ENCODE measurements at places on chromosomes 5 and 9.

DNA sequence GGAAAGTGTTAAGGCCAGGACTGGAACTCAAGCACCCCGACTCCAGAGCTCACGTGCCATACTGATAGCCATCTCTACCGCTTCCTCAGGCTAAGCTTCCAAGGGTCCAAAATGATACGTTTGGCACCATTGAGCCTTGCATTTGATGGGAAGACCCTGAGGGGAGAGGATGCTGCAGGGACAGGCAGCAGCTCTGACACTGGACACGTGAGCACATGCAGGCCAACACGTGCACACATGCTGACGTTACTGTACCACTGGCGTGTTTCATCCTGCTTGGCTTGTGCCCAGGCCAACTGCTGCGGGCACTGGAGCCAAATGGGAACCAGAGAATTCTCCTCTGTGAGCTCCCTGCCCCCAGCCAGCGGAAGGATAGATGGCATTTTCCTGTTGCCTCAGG is 5.2 kb downstream of the FAT2 start:
- DNase-seq: no peak

DNA sequence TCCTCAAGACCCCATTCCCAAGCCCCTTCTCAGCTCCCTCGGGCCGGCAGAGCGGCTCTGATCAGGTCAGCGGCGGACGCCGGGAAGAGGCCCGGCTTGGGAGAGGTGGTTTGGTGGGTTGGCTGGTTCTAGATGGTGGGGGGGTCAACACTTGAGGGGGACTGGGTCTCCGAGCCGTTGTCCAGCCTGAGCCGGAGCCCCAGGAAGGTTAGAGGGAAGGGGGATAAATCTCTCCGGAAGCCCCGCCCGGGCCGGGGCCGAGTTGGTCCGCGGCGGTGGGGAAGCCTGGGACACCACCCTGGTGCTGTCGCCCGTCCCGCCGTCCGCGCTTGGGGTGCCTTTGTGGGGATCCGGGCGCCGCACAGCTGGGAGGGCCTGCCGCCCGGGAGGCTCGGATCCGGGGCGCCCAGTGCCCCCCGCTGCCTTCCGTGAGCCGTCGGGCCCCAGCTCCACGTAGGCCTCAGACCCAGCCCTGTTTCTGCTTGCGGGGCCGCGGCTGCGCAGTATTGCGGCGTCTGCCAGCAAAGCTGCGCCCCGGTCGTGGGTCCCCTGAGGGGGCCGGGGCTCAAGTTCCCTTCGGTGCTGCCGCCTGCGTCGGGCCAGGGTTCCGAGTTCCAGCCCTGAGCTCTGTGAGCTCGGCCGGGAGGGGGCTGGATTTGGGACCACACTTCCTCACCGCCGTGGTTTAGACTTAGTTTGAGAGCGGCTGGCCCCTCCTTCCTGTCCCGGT is 542 bp upstream of the TRIM52 start:
- DNase-seq: peak; percentile 83

- DNase-seq: no peak
Observed at GRCh38 chr5:126808521-126808988, 31.6 kb downstream of the LMNB1 start.

GRCh38 chr5:161549106-161549505 is 2.6 kb upstream of the GABRB2 start:
- DNase-seq: no peak

- no peak for DNase-seq
Observed at GRCh38 chr5:157997991-157998504, 139.1 kb upstream of the CLINT1 start.

- DNase-seq: no peak
Observed at GRCh38 chr5:38168029-38168428, 90.3 kb upstream of the EGFLAM start.

DNA sequence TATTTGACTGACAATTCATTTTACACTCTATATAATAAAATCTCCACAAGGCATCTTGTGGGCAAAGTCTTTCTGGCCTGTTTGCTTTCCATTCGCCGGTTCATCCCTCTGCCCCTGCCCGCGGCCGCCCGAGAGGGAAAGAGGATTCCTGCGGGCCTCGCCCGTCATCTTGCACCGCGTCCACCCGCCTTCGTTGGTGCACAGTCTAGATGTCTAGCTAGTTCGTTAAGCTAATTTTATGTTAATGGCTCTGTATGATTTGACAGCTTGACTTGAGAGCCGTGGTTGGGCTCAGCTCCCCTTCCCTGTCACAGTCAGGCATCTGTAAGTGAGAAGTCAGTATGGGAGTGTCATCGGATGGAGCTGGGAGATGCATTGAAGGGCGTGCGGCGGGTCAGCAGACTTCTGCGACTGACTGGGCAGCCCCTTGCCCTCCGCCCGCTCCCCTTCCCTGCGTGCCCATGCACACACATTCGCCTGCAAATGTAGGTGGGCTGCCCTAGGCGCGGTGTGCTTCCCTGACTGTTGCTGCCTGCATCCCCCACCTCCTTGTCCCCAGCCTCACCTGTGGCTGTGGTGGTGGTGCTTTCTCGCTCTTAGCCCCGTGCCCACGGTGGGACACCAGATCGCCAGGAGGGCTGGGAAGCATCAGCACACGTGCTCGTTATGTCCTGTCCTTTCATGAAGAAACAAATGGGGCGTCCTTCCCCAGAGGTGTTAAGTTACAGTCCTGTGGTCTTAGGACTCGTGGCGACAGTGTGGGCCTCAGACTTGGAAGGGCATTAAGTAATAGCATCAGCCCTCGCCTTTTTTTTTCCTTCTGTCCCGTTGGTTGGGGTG is 25.9 kb upstream of the PRDM12 start:
- DNase-seq: no peak

DNA sequence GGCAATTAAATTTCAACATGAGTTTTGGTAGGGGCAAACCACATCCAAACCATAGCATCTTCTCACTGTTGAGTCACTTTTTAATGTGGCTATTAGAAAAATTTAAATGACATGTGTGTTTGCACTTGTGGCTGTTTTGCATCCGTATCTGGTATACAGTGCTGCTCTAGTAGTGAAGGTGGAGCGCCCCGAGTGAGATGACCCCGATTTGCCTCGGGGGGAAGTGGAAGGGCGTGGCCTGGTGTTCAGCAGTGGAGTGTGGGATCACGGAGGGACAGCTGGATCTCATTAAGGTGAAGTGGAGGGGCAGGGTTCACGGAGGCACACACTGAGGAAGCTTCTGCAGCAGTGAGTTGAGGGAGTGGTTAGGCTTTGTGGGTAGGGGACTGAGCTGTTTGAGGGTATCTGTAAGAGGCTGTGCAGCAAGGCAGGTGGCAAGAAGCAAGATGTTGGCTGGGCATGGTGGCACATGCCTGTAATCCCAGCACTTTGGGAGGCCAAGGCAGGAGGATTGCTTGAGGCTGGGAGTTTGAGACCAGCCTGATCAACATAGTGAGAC is 6.2 kb upstream of the GMCL2 start:
- no peak for DNase-seq

DNA sequence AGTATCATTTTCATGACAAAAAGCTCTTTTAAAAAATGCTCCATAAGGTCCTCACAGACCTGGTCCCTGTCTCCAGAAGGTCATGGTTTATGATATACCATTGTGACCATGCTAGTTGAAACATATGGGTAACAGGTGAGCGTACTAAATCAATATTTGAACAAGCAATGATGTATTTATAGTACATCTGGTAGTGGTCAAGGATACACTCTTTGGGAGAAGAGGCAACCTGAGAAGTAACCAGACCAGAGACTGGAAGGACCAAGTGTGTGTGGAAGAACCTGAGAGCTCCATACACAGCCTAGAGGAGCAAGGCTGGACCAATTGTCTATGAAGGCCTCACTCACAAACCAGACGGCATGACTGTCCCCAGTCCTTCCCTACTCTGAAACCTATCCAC is 55.1 kb downstream of the LHFPL2 start:
- no peak for DNase-seq

DNA sequence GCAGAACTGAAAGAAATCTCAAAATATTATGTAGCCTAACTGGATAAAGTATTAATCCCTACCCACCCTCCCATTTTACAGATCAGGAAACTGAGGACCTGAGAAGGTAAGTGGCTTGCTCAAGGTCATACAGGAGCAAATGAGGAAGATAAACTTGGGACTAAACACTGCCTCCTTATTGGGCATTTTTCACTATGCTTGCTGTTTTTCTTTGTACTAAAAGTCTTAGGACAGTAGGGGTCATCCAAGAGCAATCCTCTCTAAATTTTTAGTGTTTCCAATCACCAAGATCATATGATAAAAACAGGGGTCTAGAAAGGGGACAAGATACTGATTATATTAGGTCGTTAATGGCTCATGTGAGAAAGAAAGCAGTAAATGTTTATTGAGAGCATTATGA is 80.8 kb downstream of the RORB start:
- no peak for DNase-seq

DNA sequence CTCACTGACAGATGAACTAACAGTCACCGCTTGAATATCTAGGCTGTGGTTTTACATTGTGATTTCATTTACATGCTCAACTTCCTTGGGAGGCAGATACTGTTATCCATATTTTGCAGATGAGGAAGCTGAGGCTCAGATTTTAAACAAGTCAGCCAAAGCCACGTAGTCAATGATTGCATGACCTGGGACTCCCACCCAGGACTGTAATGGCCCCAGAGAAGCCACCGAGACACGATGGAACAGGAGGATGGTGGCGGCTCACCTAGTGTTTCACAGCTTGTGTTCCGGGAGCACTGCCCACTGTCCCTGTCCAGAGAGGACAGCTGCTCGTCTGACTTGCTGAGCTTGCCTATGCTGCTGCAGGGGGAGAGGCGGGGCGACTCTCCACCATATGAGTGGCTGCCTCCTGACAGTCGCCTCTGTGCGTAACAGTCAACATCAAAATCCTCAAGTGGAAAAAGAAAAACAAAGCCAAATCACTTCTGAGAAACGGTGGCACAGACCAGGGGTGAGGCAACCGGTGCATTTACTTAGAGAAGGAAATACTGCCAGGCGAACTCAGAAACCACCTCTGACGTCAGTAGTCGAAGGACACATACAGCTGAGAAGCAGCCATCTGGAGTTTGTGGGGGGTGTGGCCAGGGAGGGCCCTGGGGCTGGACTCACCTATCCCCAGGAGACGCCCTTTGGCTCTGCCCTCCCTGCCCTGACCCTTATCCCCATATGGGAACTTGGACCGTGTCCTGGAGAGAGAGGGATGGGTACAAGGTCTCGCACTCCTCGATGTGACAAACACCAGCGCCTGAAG is 82.5 kb downstream of the PRRT1B start:
- peak; percentile 68 for DNase-seq

GRCh38 chr5:178580271-178580955 is 9.8 kb downstream of the COL23A1 start:
- no peak for DNase-seq

- no peak for DNase-seq
Observed at GRCh38 chr5:59380350-59380951, 513.1 kb downstream of the PDE4D start.

DNA sequence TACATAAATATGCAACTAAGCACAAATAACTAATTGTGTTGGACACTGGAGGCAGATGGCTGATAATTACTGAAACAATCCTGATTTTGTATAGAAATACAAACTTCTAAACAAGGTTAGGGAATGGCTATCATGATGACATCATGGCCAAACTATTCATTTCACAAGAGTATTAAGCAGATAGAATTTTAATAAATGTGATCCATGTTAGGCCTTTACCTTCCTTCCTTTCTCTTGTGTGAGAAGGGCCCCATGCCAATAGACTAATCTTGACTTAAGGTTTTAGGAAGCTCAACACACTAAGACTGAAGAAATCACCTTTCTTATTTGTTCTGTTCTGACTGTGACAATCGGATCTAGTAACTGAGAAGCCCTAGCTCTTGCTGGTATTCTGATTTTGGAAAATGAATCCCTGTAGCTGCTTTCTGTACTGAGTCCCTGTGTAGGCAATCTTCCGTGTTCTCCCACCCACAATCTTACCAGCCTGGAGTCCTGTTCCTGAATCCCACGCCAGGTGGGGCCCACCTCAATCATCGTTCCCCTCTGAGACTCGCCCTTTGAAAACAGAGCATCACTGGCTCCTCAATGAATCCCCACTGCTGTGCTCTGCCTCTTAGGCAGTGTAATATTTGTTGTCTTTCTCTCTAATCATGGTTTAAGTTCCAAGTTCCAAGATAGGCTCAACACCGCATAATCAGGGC is 168.7 kb upstream of the GNA14 start:
- no peak for DNase-seq

GRCh38 chr5:37835380-37835973 is 4.4 kb downstream of the GDNF start:
- no peak for DNase-seq

DNA sequence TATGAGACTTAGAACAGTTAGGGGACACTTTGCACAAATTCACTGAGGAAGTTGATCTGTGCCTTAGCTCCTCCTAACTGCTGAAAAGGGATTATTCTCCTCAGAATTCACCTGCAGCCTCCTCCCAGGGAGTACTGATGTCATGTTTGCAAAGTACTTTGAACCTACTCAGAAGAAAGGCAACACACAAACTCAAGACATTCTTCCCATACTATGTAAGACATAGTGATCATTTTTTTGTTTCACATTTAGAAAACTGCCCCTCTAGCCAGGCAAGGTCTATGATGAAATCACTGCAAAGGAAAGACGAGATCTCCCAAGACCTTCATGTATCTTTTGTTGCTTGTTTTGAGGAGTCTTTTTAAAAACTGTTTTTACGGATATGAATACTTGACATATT is 10.6 kb upstream of the VLDLR start:
- DNase-seq: no peak

DNA sequence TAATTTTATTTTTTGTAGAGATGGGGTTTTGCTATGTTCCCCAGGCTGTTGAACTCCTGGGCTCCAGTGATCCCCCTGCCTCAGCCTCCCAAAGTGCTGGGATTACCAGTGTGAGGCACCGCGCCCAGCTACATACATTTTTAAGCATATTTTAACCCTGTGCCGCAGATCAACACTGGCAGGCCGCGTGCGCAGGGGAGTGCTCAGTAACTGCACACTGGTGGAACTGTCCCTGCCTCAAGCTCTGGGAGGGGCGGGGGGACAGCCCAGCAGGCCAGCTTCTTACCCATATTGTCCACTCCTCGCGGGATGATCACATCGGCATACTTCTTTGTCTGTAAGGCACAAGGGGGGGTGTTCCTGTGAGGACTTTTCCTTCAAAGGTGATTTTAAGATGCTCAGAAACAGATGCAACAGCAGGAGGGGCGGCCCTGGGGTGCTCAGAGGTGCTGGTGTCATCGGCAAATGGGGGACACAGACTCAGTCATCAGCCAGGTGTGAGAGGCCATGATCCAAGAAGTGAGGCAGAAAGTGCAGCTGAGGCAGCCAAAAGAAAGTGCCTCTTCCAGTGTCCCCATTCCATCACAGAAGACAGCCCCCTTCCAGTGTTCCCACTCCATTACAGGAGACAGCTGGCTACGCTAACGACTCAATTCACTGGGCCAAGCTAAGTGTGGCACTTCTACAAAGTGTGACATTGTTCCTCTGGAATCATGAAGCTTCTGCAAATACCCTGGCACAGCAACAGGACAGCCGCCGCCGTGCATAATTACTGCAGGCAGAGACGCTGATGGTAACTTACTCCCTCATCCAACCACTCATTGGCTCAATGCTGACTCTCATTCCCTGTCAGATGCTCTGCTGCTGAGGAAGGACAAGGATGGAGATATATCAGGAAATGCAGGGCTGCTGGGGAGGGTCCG is 5.2 kb downstream of the UCK1 start:
- no peak for DNase-seq

DNA sequence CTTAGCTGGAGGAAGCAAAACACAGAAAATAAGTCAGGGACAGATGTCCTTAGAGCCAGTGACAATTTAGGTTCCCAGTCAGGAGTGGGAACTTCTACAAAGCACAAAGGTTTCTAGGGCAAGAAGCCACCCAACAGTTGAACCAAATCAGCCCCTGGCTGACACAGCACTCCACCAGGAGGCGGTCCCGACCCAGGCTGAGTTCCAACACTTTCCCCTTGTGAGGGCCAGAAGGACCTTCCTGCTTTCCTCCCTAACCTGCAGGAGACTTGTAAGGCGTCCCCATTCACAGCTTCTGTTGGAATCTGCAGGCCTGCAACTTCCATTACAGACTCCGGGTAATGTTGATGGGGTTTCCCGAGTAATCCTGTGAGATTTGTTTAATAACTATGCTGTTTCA is 416.4 kb upstream of the IRX1 start:
- no peak for DNase-seq

Data from ascending aorta (tissue), 2 donors.